ENCODE measurements at places on chromosomes 12 and 14.

- DNase-seq, result peak; percentile 69
Measured at GRCh38 chr12:32535288-32535999, 136.1 kb downstream of the FGD4 start.

GRCh38 chr12:130013771-130014484 lies 110.1 kb upstream of the TMEM132D start:
- DNase-seq, result peak; percentile 53

GRCh38 chr12:130462558-130463274 lies 125.0 kb downstream of the PIWIL1 start:
- no peak for DNase-seq

GRCh38 chr14:100740929-100741328 lies 14.2 kb downstream of the DLK1 start:
- no peak for DNase-seq

DNA sequence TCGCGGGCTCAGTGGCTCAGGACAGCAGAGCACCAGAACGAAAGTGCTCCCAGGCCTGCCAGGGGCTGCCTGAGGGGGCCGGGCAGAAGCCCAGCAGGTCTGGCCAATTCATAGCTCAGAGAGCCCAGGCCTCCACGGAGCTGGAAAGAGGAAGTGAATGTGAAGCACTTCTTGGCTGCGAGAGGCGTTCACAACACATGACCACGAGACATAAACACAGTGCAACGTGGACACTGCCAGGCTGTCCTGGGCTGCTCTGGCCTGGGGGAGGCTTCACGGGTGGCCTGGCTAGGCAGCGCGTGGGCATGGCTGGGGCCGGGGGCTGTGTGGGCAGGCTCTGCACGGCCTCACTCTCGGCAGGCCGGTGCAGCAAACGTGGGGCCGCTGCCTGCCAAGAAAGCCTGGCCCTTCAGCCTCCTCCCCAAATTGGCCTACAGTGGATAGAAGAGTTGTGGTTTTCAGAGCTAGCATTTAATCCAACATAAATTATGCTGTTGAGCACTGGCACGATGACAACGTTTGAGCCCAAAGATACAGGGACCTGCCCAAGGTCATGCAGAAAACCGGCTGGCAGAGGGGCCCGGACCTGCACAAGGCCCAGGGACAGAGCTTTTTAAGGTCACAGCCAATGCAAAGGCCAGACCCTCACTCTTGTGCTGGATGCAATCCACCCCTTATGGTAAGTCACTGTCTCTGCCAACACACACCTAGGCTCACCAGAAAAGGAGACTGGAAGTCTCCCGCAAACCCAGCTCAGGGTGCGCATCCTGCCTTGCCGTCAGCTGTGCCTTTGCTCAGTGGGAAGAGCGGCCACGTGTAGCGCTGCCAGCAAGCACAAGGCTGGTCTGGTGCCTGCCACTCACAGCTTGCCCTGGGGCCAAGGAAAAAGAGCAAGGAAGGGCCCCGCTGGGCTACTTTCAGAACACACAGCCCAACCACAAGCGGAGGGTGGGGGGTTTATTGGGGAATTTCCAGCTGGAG lies 8.6 kb downstream of the SLC25A29 start:
- DNase-seq, result peak; percentile 85

- no peak for DNase-seq
Measured at GRCh38 chr12:95736631-95737030, 53.9 kb downstream of the NTN4 start.

DNA sequence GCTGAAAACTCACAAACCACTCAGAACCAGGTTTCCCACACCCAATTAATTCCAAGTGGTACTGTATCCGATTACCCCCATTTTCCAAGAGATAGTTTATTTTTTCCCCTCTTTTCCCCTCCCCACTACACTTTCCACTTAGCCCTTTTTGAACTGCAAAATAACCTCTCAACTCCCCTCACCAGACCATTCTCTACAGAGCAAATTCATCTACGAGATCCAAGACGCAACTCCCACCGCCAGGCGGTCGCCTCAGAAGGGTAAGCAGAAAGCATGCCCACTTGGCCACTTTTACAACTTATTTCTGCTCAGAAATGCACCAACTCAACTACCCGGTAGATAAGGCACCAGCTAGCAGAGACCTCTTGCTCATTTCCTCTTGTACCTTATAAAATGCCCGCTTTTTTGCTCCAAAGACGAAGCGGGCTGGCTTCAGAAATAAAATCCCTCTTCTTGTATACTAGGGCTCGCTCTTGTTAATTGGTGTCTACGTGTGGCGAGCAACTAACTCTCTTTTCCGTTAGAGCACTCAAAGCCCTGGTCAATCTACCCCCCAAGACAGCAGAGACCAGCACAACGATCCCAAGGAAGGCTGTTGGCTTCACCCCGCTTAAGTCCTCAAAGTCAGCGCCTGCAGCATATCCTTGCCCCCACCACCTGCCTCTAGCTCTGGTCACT lies 910 bp upstream of the SRP54 start:
- no peak for DNase-seq

DNA sequence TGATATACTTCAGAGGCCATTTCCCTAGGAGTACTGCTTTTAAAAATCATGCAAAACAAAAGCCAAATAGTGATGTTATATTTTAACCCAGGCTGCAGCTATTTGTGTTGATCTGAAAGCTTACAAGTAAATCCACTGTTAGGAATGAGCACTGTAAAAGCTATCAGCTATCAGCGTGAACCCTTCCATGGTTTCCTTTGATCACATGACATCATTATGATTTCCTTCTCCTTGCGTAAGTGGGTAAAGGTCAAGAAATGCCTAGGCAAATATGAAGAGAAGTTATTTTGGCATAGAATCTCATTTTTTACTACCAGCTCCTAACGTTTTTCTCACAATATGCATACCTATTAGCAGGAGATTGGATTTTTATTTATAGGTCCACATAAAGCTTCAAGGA lies 48.6 kb upstream of the CATSPERB start:
- peak; percentile 26 for DNase-seq

GRCh38 chr12:69442894-69443293 lies 27.3 kb upstream of the FRS2 start:
- no peak for DNase-seq

- no peak for DNase-seq
Measured at GRCh38 chr14:80784820-80785219, 156.7 kb downstream of the CEP128 start.

- no peak for DNase-seq
Measured at GRCh38 chr12:104494137-104494792, 37.5 kb downstream of the CHST11 start.

GRCh38 chr14:71566276-71566675 lies 366.0 kb upstream of the RGS6 start:
- DNase-seq, result no peak

- DNase-seq, result no peak
Measured at GRCh38 chr14:105168979-105169507, 467 bp upstream of the JAG2 start.

GRCh38 chr14:74985028-74985310 lies 17.8 kb upstream of the EIF2B2 start:
- DNase-seq, result no peak

GRCh38 chr12:115232455-115233156 lies 548.6 kb upstream of the TBX3 start:
- DNase-seq, result no peak

DNA sequence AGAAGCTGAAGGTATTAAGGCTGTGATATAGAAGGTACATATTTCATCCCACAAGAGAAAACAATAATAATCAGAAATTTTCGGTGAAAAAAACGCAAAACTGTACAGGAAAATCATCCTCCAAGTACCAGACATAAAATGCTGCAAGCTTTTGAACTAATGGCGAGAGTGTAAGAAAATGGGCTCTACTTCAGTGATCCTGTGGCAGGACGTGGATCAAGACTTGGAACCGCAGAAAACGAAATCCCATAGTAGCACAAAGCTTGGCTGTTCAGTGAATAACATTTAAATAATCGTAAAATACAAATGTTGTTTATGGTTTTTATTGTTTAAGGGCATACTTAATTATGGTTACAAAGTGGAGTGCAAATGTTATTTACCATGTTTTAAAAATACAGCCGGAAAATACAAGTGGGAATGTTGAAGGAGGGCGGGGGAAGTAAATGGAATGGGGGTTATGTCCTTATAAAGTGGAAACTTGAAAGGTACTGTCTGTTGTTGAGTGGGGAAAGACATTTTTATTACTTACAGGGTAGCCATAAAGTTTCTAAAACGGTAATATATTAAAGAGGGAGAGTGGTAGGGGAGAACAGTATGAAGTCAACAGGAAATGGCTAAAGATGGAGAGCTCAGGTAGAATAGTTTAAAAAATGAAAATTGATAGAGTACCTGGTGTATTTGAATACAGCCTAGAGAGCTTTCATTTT lies 1.1 kb downstream of the SMIM10L1 start:
- peak; percentile 55 for DNase-seq

DNA sequence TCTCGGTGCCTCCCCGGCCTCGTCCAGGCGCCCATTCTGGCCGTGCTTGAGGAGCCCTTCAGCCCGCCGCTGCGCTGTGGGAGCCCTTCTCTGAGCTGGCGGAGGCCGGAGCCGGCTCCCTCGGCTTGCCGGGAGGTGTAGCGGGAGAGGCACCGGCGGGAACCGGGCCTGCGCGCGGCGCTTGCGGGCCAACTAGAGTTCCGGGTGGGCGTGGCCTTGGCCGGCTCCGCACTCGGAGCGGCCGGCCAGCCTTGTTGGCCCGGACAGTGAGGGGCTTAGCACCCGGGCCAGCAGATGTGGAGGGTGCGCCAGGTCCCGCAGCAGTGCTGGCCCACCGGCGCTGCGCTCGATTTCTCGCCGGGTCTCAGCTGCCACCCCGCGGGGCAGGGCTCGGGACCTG lies 168.7 kb upstream of the RPL10L start:
- DNase-seq, result no peak

GRCh38 chr12:57456145-57456700 lies 1.1 kb downstream of the INHBE start:
- DNase-seq, result peak; percentile 88

DNA sequence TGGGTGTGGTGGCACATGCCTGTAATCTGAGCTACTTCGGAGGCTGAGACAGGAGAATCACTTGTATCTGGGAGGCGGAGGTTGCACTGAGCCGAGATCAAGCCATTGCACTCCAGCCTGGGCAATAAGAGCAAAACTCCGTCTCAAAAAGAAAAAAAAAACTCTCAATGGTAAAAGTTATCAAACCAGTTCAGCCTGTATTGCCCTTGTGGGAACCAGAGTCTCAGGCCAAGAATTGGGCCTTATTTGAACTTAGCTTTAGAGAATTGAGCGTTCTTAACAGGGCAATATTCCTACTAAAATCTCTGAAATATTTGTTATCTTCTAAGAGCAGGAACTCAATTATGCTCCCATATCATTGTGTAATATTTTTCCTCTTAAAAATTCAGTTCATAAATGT lies 7.7 kb upstream of the MDM2 start:
- no peak for DNase-seq

DNA sequence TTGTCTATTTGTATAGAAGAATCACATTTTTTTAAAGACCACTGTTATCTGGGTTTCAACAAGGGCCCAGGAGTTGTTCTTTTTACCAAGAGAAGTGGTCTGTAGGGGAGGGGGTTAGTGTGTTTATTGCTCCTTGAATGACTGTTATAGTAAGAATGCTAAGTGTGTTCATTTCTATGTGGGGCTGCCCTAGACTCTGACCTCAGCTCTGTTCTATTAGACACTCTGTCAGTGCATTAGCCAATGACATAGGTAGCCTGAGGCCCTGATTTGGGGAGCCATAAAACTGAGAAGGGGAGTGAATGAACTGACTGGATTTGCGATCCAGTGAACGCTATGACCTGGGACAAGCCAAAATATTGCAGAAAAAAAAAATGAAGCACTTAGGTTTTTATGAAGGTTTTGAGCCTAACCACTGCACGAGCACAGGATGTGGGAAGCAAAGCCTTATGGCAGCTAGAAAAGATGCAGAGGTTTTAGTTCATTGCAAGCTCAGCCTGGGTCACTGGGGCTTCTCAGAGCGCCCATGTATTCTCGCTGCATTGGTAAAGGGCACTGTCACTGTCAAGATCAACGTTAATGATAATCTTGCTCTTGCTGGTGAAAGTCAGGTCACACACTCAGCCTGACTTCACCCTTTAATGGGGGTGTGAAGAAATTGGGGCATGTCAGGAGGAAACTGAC lies 63.8 kb downstream of the PRKCH start:
- DNase-seq, result no peak

GRCh38 chr12:5534426-5535199 lies 102.7 kb downstream of the NTF3 start:
- DNase-seq, result no peak

DNA sequence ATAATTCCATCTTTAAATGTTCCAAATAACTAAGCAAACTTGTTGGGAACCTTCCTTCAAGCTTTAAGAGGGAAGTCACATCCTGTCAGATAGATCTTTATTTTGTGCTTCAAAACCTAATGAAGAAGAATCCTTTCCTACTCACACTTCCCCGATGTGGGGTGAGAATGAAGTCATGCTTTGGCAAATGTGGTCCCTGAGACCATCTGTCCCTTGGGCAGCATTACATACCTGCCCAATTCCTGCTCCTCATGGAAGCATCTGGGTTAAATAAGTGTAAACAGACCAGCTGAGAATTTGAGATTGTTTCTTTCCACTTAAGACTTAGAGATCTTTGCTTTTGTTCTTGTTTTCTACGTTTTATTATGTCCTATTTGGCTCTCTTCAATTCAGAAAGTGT lies 606.0 kb upstream of the TMEM132C start:
- DNase-seq, result no peak

DNA sequence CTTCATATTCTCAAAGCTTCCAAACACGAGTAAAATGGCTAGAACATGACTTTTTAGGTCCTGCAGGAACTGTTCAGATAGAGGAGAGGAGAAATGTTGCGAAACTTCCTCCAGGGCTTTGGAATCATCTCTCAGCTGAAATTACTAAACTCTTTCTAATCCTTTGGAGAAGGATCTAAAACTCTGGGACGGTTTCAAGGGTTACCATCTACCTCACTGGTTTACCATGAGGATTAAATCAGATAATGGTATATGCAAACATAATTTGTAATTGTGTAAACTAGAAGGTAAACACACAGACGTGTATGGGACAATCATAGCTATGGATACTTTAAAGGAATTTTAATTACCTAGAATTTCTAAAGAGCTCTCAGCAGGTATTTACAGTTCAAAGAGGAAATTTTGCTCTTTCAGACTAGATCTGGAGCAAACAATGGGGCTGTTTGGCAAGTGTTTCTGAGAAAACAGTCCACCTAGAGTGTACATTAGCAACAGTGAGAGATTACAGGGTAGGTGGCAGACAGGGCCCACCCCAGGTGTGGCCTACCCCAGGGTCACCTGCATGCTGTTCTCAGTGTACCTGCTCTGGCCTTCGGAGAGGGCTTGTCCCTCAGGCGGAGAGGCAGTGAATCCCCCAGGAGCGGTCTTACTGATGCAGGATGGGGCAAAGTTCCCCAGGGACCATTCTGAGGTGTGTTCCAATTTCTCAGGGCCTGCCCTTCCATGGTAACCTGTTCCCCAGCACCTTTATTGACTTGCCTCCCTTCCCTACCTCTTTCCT lies 124.7 kb upstream of the MAX start:
- DNase-seq, result no peak

DNA sequence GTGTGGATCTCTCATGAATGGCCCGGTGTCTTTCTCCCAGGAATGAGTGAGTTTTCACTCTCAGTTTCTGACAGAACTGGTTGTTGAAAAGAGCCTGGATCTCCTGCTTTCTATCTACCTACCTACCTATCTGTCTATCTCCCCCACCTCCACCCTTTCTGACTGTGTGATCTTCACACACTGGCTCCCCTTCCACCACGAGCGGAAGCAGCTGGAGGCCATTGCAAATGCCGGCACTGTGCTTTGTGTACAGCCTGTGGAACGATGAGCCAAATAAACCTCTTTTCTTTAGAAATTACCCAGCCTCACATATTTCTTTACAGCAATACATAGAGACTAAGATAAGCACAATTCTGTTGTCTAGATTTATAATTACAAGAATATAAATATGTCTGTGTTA lies 7.2 kb downstream of the GSKIP start:
- no peak for DNase-seq

Measured in OCI-M1 (cell line).